ENCODE measurements at places on chromosomes 3 and 15.
A peak's percentile ranks its signal among the peaks of the same experiment; 100 is the strongest.

DNA sequence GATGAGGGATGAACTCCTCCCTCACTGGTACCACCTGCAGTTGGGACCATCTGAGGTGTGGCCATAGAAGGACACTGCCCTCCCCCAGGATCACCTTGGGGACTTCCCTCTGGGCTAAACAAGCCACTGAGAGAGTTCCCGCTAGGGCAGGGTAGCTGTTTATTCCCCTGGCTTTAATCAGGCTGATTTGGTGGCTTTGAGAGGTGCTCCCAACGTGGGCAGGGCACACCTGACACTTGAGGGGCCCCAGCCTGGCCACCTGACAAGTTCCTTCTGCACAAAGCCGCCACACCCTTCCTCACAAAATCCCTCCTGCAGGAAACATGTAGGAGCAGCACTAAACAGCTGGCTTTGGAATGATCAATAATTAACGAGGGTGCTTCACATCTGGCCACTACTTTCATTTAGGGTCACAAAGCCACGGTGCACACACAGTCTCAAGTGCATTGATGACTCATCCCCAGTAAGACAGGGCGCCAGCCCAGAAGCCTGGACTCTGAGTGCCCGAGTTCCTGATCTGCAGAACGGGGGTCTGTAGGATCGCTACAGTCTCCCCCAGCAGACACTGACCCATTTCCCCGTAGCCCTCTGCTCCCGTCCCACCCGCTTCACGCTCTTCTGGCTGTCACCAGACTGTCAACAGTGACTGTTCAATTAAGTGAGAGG lies 75.1 kb downstream of the ATP10A start:
- DNase-seq, result no peak

DNA sequence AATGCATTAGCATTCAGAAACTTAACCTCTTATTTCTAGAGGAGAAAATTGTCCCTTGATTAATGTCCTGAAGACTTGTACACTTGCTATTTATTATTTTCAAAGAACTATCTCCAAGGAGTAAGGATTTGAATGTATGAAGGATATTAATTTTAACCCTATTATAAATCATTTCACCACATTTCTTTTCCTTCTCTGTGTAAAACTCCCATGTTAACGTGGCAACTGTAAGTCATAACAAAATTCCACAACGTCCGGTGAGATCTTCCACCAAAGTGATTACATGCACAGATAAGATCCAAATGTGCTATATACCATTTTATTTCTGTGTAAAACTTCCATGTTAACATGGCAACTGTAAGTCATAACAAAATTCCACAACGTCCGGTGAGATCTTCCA lies 229.1 kb upstream of the ARHGEF26 start:
- no peak for DNase-seq

GRCh38 chr15:94887391-94887790 lies 656.0 kb downstream of the MCTP2 start:
- DNase-seq, result no peak

- no peak for DNase-seq
Measured at GRCh38 chr3:118244761-118245160, 789.9 kb downstream of the IGSF11 start.

DNA sequence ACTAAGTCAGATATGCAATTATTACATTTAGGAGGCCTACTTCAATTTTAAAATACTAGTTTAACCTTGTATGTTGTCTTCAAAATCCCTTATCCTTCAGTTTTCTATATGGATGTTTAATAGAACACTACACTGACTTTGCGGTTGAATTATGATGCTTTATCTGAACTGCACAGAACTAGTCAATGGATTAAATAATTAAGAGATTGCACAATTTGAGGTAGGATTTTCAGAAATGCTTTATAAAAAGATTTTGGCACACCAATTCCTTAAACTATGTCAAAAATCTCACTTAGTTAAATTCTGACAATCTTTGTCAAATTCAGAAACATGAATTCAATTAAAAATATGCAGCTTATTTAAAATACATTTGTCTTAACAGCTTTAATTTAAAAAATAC lies 28.1 kb downstream of the ATOSA start:
- no peak for DNase-seq

- no peak for DNase-seq
Measured at GRCh38 chr3:175005193-175005592, 146.1 kb downstream of the NAALADL2 start.

GRCh38 chr3:119819806-119820205 lies 37.9 kb downstream of the NR1I2 start:
- no peak for DNase-seq

GRCh38 chr3:110620118-110620517 lies 451.5 kb upstream of the NECTIN3 start:
- no peak for DNase-seq

- DNase-seq, result no peak
Measured at GRCh38 chr3:194485881-194486539, 792 bp downstream of the ATP13A3 start.

DNA sequence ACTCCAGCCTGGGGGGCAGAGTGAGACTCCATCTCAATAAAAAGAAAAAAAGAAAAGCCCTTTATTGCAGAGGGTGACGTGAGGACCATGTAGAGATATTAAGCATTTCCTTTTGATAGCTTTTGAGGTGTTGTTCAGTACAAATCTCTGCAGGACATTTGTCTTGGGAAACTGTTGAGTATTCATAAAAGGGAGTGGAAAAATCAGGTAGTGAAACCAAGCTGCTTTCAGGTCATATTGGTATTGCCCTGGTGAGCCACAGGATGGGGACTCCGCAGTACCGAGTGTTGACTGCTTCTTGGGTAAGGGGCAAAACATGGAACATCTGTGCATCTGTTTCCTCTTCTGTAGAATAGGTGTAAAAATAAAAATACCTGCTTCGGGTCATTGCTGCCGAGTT lies 9.9 kb downstream of the ITPR1 start:
- no peak for DNase-seq

- no peak for DNase-seq
Measured at GRCh38 chr15:90619939-90620338, 90.2 kb downstream of the CRTC3 start.

- DNase-seq, result no peak
Measured at GRCh38 chr3:79926522-79926921, 158.7 kb upstream of the ROBO1 start.

- peak; percentile 94 for DNase-seq
Measured at GRCh38 chr15:59294574-59295260, 78.0 kb downstream of the MYO1E start.

DNA sequence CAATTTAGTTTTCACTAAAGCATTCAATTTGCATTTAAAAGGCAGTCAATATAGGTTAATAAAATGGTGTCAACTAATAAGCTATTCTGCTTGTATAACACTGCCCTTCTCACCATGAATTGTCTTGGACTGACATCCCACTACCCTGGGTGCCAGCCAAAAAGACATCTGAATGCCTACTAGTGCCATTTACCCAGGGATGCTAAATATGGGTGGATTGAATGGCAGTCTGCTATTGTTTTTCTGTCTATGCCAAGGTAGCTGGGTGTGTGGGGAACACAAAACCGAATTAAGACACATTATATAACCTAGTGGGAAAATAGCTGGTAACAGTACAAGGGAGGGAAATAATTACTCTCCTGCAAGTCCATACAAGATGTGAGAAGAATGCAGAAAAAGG lies 240.0 kb upstream of the CFAP20DC start:
- no peak for DNase-seq

GRCh38 chr15:36208868-36209582 lies 370.4 kb upstream of the CDIN1 start:
- no peak for DNase-seq

DNA sequence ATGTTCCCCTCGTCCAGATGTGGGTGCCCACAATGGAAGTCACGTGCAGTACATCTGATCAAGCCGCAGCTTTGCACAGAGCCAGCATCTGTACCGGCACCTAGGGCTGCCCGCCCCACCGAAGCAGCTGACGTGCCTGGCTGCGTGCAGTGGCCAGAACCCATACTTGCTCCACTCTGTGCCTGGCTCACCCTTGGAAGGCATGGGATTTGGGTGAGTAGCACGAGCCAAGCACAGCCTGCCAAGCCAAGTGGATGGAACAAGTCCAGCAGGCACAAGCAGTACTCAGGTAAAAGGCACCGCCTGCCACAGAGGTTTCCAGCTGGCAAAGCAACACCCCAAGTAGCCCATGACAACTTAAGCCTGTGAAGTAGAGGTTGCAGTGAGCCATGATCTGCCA lies 261.3 kb downstream of the TBC1D5 start:
- no peak for DNase-seq

DNA sequence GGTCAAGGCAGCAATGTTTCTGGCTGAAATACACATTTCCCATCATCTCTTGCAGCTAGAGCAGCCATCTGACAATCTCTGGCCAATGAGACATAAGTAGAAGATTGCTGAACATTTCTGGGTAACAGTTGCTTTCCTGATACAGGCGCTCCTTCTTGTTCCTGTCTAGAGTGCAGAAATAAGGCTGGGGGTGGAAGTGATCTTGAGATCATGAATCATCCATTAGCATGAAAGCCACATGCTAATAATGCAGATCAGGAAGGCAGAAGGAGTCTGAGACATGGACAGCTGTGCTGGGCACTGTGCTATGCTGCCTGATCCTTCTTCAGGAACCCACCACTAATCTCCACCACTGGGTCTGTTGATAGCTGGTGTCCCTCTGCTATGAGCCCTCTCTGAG lies 14.8 kb upstream of the TMEM108 start:
- no peak for DNase-seq

DNA sequence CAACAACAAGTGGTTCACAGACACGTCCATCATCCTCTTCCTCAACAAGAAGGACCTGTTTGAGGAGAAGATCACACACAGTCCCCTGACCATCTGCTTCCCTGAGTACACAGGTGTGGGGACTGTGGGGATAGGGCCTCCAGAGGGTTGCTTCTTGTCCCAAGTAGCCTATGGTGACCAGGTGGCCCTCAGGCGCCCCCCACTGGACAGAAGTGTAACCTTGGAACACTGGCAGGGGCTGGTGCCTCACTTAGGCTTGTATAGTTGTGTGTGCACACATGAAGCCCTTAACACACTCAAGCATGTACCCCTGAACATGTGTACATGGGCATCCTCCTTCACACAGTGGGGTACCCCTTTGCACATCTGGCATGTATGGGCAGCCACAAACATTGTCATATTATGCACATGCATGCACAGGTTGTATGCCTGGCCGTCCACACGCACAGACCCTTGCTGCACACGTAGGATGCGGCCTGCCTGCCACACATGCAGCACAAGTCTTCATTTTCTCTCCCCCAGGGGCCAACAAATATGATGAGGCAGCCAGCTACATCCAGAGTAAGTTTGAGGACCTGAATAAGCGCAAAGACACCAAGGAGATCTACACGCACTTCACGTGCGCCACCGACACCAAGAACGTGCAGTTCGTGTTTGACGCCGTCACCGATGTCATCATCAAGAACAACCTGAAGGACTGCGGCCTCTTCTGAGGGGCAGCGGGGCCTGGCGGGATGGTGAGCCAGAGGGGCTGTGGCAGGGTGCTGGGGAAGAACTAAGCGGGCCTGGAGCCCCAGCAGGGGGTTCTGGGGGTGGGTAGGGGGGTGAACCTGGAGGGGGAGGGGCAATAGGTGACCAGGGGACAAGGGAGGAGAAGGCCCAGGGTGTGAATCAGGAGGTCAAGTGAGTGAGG lies 11.7 kb upstream of the SEMA3B start:
- DNase-seq, result no peak

DNA sequence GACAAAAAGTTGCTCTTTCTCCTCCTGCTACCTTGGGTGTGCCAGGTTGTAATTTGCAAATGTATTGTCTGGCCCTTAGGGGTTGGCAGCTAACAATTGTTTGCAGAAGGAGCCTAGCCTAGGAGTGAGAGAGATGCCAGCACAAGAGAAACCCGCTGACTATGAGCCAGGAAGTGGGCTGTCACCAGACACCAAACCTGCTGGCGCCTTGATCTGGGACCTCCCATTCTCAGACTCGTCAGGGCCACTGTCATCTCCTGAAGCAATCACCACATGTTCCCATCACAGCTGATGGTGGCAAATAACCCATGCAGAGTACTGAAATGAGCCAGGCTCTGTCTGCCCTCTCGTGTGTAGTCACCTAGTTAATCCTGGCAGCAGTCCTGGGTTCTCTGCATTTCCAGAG lies 406.4 kb upstream of the NPAP1 start:
- DNase-seq, result no peak

DNA sequence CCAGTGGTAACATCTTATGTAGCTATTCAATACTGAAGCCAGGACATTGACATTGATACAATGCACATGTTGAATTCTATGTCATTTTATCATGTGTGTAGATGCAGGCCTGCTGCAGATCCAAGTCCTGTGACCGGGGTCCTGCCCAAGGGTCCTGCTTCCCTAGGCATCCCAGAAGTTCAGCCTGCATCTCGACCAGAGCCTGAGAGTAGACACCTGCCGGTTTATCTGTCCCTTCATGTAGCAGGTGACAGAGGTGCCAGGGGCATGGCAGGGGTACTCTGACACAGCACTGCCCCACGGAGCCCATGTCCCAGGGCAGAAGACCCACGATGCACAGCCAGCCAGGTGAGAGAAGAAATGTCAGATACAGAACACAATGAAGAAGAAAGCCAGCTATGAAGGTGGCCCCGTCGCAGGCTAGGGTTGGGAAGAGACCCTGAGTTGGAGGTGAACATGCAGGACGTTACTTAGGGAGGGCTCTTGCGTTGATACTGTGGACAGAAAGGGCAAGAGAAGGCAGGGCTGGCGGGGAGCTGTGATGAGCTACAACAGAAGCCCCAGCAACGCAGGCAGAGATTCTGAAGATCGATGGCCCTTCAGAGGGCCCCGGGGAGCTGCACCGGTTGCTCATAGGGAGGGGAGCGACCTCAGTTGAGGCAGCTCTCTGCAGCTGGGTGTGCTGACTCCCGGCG lies 51.0 kb downstream of the TPRA1 start:
- no peak for DNase-seq

DNA sequence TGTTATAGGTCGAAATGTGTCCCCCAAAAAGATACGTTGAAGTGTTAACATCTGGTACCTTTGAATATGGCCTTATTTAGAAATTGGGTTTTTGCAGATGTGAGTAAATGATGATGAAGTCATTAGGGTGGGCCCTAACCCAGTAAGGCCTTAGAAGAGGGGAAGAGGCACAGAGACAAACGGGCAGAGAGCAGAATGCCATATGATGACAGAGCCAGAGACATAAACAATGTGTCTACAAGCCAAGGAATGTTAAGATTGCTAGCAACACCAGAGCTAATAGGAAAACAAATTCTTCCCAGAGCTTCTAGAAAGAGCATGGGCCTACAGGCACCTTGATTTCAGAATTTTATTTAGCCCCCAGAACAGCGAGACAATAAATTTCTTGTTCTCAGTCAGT lies 693.1 kb upstream of the NECTIN3 start:
- DNase-seq, result no peak

- DNase-seq, result no peak
Measured at GRCh38 chr3:134029734-134030378, at the start of gene SLCO2A1. TSS of gene SLCO2A1 (minus strand) at chr3:134029925. CDS start at chr3:134029802, 123 bp downstream.

- DNase-seq, result no peak
Measured at GRCh38 chr3:145869958-145870357, 291.0 kb downstream of the PLOD2 start.

DNA sequence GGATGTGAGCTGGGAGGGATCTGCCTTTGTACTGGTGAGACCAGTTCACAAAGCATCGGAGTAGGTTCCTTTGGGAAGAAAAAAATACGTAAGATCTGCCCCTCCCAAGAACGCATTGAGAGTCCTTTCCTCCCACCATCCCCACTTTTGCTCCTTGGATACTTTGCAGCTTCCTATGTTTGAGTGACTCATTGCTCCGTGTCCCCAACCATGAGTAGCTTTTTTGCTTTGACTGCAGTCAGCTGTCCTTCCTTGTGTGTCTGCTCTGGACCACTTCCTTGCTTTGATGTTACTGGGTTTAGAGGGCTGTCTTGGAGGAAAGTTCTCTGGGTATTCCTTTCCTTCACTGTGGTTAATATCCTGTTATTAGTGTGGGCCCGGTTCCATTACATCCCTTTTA lies 43.2 kb upstream of the PTPN23 start:
- DNase-seq, result no peak

- no peak for DNase-seq
Measured at GRCh38 chr15:77657634-77658238, 25.0 kb upstream of the LINGO1 start.
